ENCODE measurements at places on chromosomes 16 and 17. TPM values are rescaled to one million over a fixed set of nuclear protein-coding genes. Genes with fewer than 3 reads are reported as not detected.

GRCh38 chr16:59201821-59202220 lies 467.7 kb upstream of the GOT2 start:
- ATAC-seq, result no peak

DNA sequence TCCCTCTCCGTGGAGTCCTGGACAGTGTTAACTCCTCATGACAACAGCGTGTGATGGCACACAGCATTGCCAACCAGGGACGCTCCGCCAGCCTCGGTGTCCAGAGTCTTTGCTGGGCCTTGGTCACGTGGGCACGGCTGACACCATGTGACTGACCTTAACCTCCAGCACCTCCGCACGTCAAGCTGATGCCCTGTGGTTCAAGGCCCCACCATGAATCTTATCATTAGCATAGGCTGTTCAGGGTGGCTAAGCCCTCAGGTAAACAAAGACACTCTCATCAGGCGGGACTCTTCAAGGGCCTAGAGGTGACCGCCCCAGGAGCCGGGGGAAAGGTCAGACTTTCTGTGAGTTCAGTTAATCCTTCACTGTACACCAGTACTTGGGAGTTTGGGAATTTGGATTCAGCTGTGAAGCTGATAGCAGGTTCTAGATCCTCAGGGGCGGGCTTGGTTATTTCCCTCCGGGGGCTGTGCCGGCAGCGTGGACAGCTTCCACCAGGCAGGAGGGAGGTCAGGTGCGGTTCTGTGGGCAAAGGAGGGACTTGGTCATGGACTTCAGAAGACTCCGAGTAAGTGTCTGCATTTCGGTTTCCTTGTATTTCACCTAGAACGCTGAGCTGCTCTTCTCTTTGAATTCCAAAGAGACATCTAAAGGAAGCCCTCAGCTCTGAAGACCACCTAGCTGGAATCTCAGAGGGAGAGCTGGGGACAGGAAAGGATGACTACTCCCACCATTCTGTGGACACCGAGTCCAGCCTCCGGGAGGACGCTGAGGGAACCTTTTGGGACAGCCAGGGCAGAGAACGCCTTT lies 195.5 kb upstream of the CIBAR2 start:
- ATAC-seq, result no peak

DNA sequence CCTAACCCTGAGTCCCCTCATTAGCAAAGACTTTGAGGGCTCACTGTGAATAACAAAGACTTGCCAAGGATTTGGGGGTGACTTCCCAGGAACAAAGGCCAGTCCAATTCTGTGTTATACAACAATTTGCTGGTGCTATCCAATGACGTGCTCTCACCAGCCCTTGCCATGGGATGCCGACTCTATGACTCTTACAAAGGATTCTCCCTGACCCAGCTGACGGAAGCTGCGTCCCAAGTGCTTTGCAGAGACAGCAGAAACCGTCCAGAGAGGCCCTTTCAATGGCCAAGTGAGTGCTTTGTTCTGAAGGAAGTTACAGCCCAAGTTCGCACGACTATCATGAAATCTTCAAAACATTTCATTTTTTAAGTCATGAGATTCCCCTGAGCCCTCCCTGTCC lies 345.3 kb upstream of the TNRC6C start:
- ATAC-seq, result no peak

DNA sequence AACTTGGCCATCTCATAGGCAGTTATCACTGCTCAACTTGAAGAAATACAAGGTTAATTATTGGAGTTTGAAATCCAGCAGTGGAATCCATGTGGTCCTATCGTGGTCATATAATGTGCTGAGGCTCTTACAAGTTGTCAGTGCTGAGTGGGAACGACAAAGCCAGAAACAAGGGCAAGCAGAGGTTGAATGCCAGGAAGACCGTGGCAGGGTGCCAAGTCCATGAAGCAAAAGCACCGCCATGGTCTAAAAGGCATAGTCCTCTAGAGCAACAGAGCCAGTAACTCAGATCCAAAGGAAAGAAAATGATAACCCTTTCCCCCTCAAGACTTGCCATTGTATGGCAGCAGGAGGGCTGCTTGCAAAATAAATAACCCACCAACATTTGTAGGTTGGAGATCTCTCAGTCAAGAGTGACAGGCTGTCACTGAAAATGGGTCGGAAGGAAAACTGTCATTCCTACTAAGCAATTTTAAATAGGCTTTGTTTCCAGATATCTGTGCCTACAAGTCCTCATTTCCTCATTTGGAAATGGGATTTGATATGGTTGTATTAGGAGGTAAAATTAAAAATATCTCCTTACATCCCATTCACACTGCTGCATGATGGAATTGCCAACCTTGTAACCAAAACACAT lies 36.4 kb upstream of the HSBP1 start:
- ATAC-seq, result no peak

GRCh38 chr17:19868079-19868395 lies 301 bp upstream of the ULK2 start:
- no peak for ATAC-seq

PHKB gene
- 64.3 TPM for total RNA-seq

PRKCB gene
- 0.53 TPM for total RNA-seq

DNA sequence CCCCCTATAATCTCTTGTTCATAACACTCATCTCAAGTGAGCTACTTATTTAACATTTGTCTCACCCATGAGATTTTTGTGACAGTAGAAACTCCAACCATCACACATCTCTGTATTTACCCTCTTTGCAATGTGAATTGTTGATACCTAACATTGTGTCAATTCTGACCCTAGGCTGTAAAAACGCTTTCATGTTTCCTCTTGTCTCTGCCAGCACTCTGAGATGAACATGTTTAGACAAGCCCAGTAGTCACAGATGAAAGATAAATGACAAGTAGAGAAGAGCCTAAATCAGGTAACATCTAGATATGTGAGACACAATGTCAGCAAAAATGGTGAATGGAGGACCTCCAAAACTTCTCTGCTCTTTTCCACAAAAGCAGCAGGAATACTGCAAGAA lies 1254.5 kb upstream of the GOT2 start:
- ATAC-seq, result no peak

GRCh38 chr16:89761304-89761922 lies 40.1 kb downstream of the ZNF276 start:
- ATAC-seq, result no peak

PIGQ gene
- 56.1 TPM for total RNA-seq

DNA sequence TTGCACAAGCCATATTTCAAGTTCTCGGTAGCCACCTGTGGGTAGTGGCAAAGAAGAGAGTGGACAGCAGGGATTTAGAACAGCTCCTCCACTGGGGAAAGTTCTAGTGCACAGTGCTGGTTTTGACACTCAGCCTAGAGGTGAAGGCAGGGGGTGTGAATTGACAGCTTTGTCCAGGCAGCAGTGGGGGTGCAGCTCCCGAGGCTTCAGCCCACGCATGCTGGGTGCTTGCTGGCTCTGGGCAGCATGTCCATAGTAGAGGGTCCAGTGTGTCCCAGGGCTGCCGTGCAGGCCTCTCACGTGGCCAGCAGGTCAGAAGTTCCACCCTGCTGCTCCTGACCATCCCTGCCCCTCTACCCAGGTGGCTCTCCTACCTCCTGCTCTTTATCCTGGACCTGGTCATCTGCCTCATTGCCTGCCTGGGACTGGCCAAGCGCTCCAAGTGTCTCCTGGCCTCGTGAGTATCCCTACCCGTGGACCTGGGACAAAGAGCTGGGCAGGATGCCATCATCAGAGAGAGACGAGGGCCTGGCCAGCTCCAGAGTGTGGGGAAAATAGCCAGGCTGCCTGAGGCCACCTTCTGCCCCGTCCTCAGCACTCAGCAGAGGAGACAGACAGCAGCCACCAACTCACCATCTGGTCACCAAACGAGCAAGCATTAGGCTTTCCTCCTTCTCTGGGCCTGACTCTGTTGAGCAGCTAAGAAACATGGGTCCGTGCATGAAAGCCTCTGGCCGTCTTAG lies 29.8 kb downstream of the TTYH2 start:
- ATAC-seq, result no peak

- ATAC-seq, result no peak
Measured at GRCh38 chr16:77569406-77569805, 134.6 kb upstream of the ADAMTS18 start.

GRCh38 chr17:75480281-75480680 lies 23.8 kb downstream of the TMEM94 start:
- ATAC-seq, result no peak

TPSG1 gene
- 0.11 TPM for total RNA-seq

DNA sequence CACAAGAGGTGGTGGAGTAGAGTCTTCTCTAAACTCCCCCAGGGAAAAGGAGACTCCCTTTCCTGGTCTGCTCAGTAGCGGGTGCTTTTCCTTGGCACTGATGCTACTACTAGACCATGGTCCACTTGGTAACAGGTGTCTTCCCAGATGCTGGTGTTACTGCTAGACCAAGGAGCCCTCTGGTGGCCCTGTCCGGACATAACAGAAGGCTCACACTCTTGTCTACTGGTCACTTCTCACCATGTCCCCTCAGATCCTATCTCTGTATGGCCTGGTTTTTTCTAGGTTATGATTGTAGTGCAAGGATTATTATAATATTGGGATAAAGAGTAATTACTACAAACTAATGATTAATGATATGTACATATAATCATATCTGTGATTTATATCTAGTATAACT lies 49.7 kb upstream of the ARL4D start:
- no peak for ATAC-seq

EPX gene
- 0.38 TPM for total RNA-seq
